ENCODE measurements at places on chromosomes 12 and 14.

GRCh38 chr14:32561520-32561919 lies 232.4 kb downstream of the AKAP6 start:
- no peaks in the 10 kb centered on the region for H3K4me1 ChIP-seq
- no peaks in the 10 kb centered on the region for H3K27me3 ChIP-seq

- no peak overlapping the region for H3K27ac ChIP-seq
- no peaks in the 10 kb centered on the region for H3K27me3 ChIP-seq
- H3K4me1 ChIP-seq: no peaks in the 10 kb centered on the region
- H3K4me3 ChIP-seq: no peak overlapping the region
- peaks cover 4% of the 10 kb centered on the region for H3K36me3 ChIP-seq
Observed at GRCh38 chr12:63313139-63313538, 162.1 kb upstream of the AVPR1A start.

- H3K27me3 ChIP-seq: no peaks in the 10 kb centered on the region
- no peak for DNase-seq
- peaks cover 38% of the 10 kb centered on the region for H3K36me3 ChIP-seq
- H3K27ac ChIP-seq: no peak overlapping the region
- no peak overlapping the region for H3K4me3 ChIP-seq
- no peaks in the 10 kb centered on the region for H3K4me1 ChIP-seq
Observed at GRCh38 chr12:45880533-45880932, 109.8 kb downstream of the SCAF11 start.

GRCh38 chr14:99749142-99749541 lies 44.1 kb upstream of the EML1 start:
- no peak for DNase-seq
- H3K4me1 ChIP-seq: peaks cover 11% of the 10 kb centered on the region
- no peak overlapping the region for H3K27ac ChIP-seq
- H3K4me3 ChIP-seq: no peak overlapping the region

DNA sequence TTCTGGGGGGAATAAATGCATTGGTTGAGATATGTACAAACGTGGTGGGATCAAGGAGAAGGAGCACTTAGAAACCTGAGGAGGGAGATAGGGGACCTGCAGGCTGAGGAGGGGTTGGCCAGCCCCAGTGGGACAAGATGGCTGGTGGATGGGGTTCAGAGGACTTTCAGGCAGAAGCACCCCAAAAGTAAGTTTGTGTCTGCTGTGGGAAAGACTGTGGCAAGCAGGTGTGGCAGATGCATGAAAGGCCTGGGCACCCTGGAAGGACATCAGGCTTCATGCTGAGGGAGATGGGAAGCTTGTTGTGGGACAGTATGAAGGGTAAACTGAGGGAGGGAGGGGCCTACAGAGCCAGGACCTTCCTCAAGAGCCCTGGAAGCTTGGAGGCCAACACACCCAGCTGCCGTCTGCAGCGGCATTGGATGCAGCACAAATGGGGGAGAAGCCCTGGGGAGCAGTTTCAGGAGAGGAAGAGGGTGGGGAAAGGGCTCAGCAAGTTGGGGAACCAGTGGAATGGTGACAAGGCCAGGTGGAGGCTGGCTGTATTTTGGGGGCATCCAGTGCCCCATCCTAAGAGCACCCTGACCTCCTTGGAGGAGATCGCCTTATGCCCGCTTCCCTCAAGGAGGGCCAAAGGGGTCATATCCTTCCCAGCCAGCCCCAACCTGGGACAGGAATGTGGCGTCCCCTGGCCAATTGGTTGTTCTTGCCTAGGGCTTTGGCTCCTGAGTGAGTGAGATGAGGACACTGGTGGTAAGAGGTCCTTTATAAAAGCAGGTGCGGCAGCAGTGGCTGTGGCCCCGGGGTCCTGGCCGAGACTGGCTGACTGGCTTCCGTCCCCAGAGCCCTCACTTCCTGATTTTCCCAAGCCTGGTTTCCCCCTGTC lies 20.7 kb downstream of the NFKBIA start:
- no peak overlapping the region for H3K27ac ChIP-seq
- H3K36me3 ChIP-seq: no peaks in the 10 kb centered on the region
- H3K4me1 ChIP-seq: no peaks in the 10 kb centered on the region
- H3K27me3 ChIP-seq: no peaks in the 10 kb centered on the region

GRCh38 chr12:65082406-65082805 lies 38.7 kb downstream of the WIF1 start:
- no peaks in the 10 kb centered on the region for H3K36me3 ChIP-seq
- H3K27me3 ChIP-seq: no peaks in the 10 kb centered on the region
- H3K27ac ChIP-seq: no peak overlapping the region
- H3K4me3 ChIP-seq: no peak overlapping the region

- no peak for DNase-seq
- no peak overlapping the region for H3K27ac ChIP-seq
- peaks cover 2% of the 10 kb centered on the region for H3K36me3 ChIP-seq
- no peak overlapping the region for H3K4me3 ChIP-seq
- no peaks in the 10 kb centered on the region for H3K27me3 ChIP-seq
Observed at GRCh38 chr12:71900091-71900490, 38.6 kb upstream of the TPH2 start.

- H3K27me3 ChIP-seq: no peaks in the 10 kb centered on the region
- no peak for DNase-seq
- H3K36me3 ChIP-seq: no peaks in the 10 kb centered on the region
Observed at GRCh38 chr12:5070090-5070489, 26.4 kb downstream of the KCNA5 start.

DNA sequence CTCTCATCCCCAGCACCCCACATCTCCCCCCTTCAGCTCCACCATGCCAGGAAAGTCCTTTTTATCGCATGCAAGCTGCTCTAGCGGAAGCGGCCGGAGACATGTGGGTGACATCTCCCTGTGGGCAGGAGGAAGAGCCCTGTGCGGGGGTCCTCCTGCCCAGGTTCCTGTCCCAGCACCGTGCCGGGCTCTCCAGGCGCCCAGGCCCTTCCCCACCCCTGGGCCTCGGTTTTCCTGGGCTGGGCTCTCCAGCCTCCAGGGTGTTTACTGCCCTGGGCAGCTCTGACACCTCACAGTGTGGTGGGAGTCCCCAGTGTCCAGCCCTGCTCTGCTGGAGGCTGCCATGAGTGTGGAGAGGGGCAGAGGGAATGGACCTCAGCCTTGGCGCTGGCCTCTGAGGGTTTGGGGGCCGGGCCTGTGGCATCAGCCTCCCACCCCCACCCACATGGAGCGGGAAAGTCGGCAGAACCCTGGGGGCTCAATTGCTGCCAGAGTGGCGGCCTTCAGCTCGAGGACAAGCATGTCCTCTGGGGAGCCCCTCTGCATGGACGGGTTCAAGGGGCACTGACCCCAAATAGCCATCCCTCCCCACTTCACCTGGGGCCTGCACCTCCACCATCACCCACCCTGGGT lies 16.9 kb downstream of the ASPG start:
- H3K4me1 ChIP-seq: no peaks in the 10 kb centered on the region
- H3K27ac ChIP-seq: no peak overlapping the region
- H3K36me3 ChIP-seq: no peaks in the 10 kb centered on the region
- no peak overlapping the region for H3K4me3 ChIP-seq
- no peak for DNase-seq
- no peaks in the 10 kb centered on the region for H3K27me3 ChIP-seq

GRCh38 chr14:103460415-103460814 lies 62.2 kb downstream of the CKB start:
- peaks cover 30% of the 10 kb centered on the region for H3K36me3 ChIP-seq
- no peak overlapping the region for H3K27ac ChIP-seq
- H3K4me1 ChIP-seq: no peaks in the 10 kb centered on the region
- H3K27me3 ChIP-seq: no peaks in the 10 kb centered on the region
- no peak for DNase-seq
- H3K4me3 ChIP-seq: no peak overlapping the region

- no peaks in the 10 kb centered on the region for H3K27me3 ChIP-seq
- H3K36me3 ChIP-seq: no peaks in the 10 kb centered on the region
- H3K4me3 ChIP-seq: no peak overlapping the region
- H3K4me1 ChIP-seq: no peaks in the 10 kb centered on the region
Observed at GRCh38 chr14:61992139-61992538, 229.9 kb downstream of the SNAPC1 start.

GRCh38 chr12:45407981-45408728 lies 192.3 kb downstream of the ANO6 start:
- no peaks in the 10 kb centered on the region for H3K4me1 ChIP-seq
- H3K36me3 ChIP-seq: peaks cover 5% of the 10 kb centered on the region
- H3K27me3 ChIP-seq: no peaks in the 10 kb centered on the region
- no peak overlapping the region for H3K4me3 ChIP-seq

DNA sequence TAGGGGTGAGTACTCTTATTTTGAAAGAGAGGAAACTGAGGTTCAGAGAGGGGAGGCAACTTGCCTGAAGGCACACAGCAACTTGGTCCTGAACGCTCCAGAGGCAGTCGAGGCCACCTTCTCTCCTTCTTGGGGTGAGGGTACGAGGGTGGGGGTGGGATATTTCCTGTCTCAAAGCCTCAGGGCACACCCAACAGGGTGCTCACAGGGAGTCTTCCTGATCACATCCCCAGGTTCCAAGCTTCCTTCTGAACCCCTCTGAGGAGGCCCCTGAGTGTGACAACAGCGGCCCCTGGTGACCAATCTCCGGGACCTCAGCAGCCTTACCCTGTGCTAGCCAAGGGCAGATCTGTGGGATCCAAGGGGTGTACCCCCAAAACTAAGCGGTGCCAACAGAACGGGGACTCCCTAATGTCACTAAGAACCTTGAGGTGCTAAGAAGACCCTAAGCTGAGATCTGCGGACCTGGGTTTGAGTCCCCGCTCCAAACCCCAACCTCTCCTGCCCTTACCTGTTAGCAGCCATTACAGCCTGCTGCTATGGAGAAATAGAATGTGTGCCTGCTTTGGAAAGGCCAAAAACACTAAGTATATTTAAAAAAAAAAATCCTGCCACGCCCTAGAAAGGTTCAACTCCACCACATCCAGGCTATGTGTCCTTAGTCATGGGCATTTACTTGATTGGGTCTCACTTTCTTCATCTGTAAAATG lies 57.9 kb downstream of the TRPV4 start:
- no peaks in the 10 kb centered on the region for H3K27me3 ChIP-seq
- DNase-seq: peak; percentile 81

DNA sequence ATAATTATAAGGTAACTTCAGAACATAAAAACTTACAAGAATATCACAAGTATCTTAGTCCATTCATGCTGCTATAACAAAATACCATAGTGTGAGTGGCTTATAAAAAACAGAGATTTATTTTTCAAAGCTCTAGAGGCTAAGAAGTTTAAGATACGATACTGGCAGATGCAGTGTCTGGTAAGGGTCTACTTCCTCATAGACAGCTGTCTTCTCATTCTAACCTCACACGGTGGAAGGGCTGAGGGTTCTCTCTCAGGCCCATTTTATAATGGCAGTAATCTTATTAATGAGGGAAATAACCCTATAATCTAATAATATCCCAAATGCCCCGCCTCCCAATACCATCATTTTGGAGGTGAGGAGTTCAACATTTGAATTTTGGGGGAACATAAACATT lies 23.7 kb upstream of the OSBPL8 start:
- H3K27ac ChIP-seq: no peak overlapping the region
- H3K36me3 ChIP-seq: no peaks in the 10 kb centered on the region
- no peak overlapping the region for H3K4me3 ChIP-seq
- no peak for DNase-seq
- no peaks in the 10 kb centered on the region for H3K27me3 ChIP-seq

- H3K4me3 ChIP-seq: no peak overlapping the region
- DNase-seq: no peak
- H3K27ac ChIP-seq: no peak overlapping the region
- no peaks in the 10 kb centered on the region for H3K27me3 ChIP-seq
- no peaks in the 10 kb centered on the region for H3K36me3 ChIP-seq
Observed at GRCh38 chr14:100384819-100385813, 62.0 kb downstream of the SLC25A47 start.

- no peak overlapping the region for H3K27ac ChIP-seq
Observed at GRCh38 chr12:1814266-1814665, 6.1 kb upstream of the LRTM2 start.

- H3K27ac ChIP-seq: no peak overlapping the region
- no peaks in the 10 kb centered on the region for H3K4me1 ChIP-seq
Observed at GRCh38 chr12:108543652-108544051, 17.3 kb downstream of the SART3 start.

- H3K4me1 ChIP-seq: no peaks in the 10 kb centered on the region
- H3K4me3 ChIP-seq: no peak overlapping the region
- no peaks in the 10 kb centered on the region for H3K27me3 ChIP-seq
Observed at GRCh38 chr12:99732131-99732530, 84.6 kb downstream of the GARIN6 start.

- H3K4me1 ChIP-seq: peaks cover 3% of the 10 kb centered on the region
- no peaks in the 10 kb centered on the region for H3K27me3 ChIP-seq
- no peak overlapping the region for H3K27ac ChIP-seq
- DNase-seq: no peak
- no peaks in the 10 kb centered on the region for H3K36me3 ChIP-seq
Observed at GRCh38 chr12:115023279-115024265, 339.6 kb upstream of the TBX3 start.

GRCh38 chr14:81429028-81429427 lies 28.9 kb upstream of the STON2 start:
- no peak overlapping the region for H3K4me3 ChIP-seq
- no peaks in the 10 kb centered on the region for H3K27me3 ChIP-seq
- H3K27ac ChIP-seq: no peak overlapping the region
- no peak for DNase-seq
- H3K36me3 ChIP-seq: peaks cover 24% of the 10 kb centered on the region

DNA sequence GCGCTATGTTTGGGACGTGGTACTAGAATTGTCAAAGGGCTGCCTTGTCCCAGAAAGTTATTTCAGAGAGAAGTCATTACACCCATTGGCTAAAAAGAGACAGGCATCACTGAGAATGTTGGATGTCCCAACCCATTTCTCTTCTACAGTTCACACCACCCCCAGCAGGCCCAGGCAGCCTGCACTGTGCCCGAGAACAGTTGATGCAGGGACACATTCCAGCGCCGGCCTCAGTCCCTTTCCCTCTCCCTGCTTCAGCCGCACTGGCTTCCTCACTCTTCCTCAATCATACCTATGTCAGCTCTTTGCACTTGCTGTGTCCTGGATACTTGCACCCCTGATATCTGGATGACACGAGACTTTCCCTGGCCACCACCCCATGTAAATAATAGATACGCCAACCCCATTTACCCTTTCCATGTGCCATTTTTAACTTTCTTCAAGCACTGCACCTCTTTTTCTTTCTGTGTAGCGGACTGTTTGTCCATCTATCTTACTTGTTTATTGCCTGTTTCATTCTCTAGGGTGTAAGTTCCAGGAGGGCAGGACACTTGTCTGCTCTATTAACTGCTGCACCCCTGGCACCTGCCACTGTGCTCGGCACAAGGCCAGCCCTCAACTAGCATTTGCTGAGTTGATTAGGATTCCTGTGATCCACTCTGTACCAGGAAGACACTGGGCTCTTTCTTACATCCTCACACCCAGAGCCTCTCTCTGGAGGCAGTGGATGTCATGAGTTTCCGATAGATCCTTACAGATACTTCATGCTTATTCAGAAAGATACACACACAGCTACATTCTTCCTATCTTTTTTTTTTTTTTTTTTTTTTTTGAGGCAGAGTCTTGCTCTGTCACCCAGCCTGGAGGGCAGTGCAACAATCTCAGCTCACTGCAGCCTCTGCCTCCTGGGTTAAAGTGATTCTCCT lies 76.6 kb upstream of the CEP83 start:
- H3K36me3 ChIP-seq: no peaks in the 10 kb centered on the region
- H3K27ac ChIP-seq: no peak overlapping the region
- H3K27me3 ChIP-seq: no peaks in the 10 kb centered on the region
- H3K4me1 ChIP-seq: no peaks in the 10 kb centered on the region
- H3K4me3 ChIP-seq: no peak overlapping the region
- no peak for DNase-seq

Measured in H9 (cell line).